ENCODE measurements at places on chromosomes 11 and 22.
A peak's percentile ranks its signal among the peaks of the same experiment; 100 is the strongest.

DNA sequence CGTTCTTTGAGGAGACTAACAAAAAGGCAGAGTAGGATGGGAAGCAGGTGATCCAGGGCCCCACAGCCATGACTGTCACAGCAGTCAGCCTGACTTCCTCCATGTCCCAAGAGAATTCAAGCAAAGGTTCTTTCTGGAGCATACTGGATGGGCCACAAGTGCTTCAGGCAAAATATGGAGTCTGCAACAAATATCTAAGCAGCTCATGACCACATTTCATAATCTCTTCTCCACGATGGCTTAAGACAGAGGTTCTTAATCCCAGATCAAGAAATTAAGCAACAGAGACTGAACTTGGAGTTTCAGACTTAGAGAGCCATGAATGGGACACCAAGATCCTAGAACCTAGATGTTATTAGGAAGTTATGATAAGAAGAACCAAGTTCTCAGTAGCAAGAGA lies 31.6 kb downstream of the GUCY1A2 start:
- no peak for DNase-seq

DNA sequence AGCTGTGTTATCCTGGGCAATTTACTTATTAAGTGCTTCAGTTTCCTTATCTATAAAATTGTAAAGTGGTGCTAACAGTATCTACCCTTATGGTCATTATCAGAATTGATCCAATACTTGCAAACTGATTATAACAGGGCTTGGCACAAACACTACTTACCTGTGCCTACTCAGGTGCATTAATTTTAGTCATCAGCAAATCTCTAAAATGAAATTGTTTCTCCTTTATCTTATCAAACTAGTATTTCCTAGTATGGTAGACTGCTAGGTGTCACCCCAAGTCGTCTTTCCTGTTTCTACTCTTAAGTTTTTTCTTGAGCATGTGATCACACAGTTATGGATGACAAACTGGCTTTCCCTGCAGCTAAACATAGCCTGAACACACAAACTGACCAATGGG lies 4.3 kb upstream of the SLC25A17 start:
- DNase-seq = no peak

DNA sequence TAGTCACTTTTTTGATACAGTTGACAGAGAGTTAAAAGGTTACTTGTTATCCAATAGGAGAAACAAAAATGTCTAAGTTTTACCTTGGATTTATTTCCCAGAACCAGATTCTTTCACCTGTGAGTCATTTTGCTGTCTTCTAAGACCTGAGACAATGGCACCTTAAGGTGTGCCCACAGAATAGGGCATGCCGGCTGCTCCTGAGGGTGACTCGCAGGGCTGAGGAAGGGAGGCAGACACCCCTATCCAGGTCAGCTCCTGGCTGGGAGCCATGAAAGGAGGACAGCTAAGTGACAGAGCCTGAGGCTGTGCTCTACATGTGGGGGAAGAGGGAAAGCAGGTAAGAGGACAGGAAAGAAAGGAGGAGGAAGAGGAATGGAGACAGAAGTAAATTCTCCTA lies 67.8 kb downstream of the RASSF10 start:
- no peak for DNase-seq

- no peak for DNase-seq
Measured at GRCh38 chr22:49913026-49913425, 5.2 kb downstream of the ALG12 start.

GRCh38 chr11:30431127-30431814 lies 108.4 kb downstream of the ARL14EP start:
- DNase-seq = no peak

GRCh38 chr11:71269603-71270511 lies 17.5 kb upstream of the SHANK2 start:
- DNase-seq = no peak

DNA sequence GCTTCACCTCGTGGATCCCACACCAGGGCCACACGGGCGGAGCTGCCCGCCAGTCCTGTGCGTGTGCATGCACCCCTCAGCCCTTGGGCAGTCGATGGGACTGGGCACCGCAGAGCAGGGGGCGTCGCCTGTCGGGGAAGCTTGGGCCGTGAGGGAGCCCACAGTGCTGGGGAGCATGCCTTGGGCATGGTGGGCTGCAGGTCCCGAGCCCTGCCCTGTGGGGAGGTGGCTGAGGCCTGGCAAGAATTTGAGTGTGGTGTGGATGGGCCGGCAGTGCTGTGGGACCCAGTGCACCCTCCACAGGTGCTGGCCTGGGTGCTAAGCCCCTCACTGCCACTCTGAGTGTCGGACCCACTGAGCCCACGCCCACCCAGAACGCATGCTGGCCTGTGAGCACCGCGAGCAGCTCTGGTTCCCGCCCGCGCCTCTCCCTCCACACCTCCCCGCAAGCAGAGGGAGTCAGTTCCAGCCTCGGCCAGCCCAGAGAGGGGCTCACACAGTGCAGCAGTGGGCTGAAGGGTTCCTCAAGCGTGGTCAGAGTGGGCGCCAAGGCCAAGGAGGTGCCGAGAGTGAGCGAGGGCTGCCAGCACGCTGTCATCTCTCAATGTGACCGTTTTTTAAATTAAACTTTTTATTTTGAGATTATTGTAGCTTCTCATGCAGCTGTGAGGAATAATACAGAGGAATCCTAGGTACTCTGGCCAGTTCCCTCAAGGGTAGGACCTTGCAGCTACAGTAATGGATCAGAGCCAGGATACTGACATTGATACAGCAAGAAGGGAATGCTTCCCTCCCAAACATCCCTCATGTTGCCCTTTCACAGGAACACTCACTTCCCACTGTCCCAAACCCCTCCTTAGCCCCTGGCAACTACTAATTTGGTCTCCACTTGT lies 127.7 kb downstream of the CRYBB2 start:
- no peak for DNase-seq

GRCh38 chr22:23093051-23093788 lies 22.9 kb downstream of the GNAZ start:
- no peak for DNase-seq

DNA sequence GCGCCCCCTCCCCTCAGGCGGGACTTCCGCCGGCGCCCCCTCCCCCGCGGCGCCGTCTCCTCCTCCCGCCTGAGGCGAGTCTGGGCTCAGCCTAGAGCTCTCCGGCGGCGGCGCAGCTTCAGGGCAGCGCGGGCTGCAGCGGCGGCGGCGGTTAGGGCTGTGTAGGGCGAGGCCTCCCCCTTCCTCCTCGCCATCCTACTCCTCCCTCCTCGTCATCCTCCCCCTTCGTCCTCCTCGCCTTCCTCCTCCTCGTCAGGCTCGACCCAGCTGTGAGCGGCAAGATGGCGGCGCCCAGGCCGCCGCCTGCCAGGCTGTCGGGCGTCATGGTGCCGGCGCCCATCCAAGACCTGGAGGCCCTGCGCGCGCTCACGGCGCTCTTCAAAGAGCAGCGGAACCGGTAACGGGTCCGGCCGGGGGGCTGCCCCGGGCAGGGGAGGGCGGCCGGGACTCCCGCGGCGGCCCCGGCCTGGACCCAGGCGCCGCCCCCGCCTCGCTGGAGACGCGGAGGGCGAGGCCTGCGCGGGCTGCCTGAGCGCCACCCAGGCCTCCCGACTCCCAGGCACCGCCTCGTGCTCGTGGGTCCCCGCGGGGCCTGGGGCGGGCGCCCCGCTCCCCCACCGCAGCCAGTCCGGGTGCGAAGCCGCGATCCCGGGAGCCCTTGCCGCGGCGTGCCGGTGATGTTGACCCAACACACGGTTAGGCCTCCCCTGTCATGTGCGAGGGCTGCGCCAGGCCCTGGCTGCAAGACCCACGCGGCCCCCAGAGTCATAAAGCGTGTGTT lies at the start of gene ATXN10:
Gene ATXN10, plus strand, starts transcription at position 52 of the 781 bp plus-strand sequence. Its CDS starts 230 bp downstream, at position 282.
- DNase-seq = peak; percentile 71

GRCh38 chr11:120142441-120143100 lies 4.7 kb upstream of the TRIM29 start:
- DNase-seq = no peak

DNA sequence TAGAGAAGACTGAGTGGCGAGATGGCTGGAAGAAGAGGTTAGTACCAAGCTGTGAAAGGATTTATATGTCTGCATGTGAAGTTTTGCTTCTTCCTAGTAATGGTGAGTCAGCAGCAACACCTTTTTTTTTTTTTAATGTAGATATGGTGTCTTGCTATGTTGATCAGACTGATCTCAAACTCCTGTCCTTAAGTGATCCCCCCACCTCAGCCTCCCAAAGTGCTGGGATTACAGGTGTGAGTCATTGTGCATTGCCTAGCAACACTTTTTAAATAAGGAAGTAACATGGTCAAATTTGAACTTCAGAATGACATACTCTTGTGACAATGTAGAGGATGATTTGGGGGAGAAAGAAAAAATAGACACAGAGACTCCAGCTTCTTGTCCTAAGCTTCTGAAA lies 6.5 kb upstream of the CSTPP1 start:
- no peak for DNase-seq

DNA sequence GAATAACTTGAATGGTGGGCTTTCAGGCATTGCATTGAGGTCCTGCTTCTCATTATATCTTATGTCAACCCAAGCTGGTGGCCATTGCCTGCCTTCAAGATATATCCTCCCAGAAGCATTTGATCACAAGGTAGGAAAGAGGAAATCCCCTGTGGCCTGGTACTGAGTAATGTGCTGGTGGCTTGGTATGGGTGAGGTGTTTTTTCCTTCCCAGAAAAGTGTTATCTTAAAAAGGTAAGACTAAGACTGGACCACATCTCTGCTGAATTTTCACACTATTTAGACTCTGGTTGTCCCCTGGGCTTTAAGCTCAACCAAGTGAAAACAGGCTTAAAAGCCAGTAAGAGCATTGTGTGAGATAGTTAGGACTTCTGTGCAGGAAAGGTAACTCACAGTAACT lies 3.7 kb downstream of the INSC start:
- DNase-seq = no peak

DNA sequence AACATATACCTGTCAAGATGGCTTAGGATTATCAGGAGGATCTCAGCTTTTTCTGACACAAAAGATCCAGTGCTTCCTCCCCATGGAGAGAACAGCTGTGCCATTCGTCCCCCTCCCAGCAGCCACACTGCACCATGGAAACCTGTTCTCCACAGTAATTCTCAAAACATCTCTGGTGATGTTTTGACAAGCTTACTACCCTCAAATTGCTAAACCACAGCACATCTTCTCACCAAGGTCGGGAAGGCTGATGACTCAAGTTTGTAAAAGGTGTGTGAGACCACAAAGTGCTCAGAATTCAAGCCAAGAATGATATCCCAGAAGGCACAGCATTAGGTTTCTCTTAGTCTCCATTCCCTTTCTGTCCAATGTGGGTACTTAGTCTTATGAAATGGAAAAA lies 3.9 kb upstream of the RAB38 start:
- no peak for DNase-seq

DNA sequence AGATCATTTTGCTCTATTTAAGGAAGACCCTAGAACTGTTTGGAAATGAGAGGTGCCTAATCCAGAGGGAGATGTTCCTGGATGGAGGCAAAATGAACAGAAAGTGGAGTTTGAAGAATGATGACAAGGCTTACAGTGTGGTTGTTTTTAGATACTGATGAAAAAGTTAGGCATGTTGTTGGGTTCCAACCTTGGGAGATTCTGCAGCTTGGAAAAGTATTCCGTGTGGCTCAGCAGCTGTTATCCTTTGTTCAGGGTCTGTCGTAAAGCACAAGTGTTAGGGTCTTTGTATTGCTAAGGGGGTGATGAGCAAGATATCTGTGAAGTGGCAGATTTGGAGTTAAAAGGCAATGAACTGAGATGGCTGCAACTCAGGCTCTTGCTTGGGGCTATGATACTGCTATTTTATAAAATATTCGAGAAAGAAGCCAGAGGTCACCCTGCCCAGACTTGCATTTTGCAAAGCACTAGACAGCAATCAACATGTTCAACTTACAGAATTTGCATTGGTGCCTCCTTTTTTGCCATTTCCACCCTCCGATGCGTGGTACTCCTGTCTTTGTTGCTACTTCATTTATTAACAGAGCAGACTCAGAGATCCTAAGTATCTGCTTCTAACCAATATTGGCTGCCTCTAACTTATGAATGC lies 45.3 kb upstream of the POGLUT3 start:
- no peak for DNase-seq

DNA sequence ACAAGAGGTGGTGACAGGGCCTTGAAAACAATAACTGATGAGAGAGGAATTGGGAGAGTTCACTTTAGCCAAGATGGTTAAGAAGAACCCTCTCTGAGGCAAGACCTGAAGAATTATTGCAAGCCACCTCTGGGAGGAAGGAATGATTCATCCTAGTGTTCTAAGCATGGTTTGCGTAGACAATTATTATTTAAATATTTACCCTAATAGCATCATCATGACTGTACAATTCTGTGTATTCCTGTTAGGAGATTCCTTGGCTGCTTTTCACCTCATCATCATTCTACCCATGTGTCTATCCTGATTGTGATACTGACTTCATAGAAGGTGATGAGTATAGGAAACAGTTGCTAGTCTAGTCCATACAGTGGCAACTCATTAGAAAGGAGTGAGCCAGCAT lies 264.4 kb downstream of the DDX10 start:
- no peak for DNase-seq

DNA sequence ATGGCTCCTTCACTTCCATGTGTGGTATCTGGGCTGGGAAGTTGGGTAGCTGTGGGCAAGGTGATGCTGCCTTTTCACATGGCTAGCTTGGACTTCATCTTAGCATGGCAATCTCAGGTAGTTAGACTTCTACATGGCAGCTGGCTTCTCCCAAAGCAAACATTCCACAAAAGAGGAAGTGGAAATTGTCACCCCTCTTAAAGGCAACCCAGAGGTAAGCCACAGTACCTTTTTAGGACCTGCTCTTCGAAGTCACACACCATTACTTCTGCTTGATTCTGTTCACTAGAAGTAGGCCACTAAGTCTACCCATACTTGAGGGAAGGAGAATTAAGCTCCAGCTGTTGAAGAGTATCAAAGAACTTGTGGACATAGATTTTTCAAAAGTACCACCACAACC lies 25.9 kb downstream of the TUG1 start:
- no peak for DNase-seq

- DNase-seq = no peak
Measured at GRCh38 chr11:8765294-8765693, 82.7 kb downstream of the RPL27A start.

DNA sequence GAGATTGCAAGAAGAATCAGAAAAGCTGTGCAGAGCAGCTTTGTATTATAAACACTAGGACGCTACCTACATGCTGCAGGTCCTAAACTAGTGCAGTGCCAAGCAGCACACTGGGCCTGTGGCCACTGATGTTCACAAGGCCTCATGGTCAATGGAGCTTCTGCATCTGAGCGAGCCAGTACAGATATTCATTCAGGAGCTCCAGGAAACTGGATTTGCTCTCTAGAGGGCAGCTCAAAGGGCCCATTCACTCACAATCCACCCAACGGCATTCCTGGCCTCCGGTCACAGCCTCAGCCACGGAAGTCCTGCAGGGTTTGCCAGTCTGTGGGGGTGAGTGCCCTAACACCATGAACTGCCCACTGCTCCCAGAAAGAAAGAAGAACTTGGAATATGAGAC lies 5.8 kb upstream of the TBC1D10A start:
- no peak for DNase-seq

- DNase-seq = no peak
Measured at GRCh38 chr11:111386611-111387150, 7.6 kb upstream of the POU2AF1 start.

GRCh38 chr11:58573451-58574104 lies 2.1 kb downstream of the LPXN start:
- peak; percentile 52 for DNase-seq
